AG04450 (cell line): ENCODE measurements at places on chromosomes 11 and 22. TPM values are rescaled to one million over a fixed set of nuclear protein-coding genes. Genes with fewer than 3 reads are reported as not detected.

GRCh38 chr11:69210310-69211035, 54.7 kb downstream of the SMIM38 start:
- DNase-seq, result no peak

ARHGAP20 gene
- 3.9 and 4.0 TPM in 2 replicates for polyA plus RNA-seq

ADM2 gene
- polyA plus RNA-seq, result 3.1 and 3.6 TPM in 2 replicates

GRCh38 chr11:115428306-115428705, 75.9 kb downstream of the CADM1 start:
- no peak for DNase-seq

- DNase-seq, result peak; percentile 18
Measured at GRCh38 chr11:119584193-119585042, 144.6 kb downstream of the NECTIN1 start.

- DNase-seq, result no peak
Measured at GRCh38 chr11:65662247-65662798, 393 bp downstream of the RELA start.
